ENCODE measurements at places on chromosomes 5 and 9.

DNA sequence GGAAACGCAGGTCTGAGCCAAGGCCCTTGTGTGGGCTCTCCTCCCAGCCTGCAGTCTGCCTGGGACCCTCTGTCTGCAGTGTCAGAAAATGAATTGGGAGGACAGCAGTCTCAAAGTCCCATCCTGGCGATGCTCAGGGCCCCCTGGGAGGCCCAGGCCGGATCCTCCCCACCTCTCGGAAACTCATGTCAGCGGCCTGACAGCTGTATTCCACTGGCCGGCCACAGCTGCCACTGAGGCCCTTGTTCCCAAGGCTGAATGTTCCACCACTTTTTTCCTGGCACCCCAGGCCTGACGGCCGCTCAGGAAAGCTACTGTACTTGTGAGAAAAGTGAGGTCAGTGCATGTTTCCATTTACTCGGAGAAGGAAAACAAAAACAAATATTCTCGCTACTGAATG is 180.0 kb downstream of the FGF18 start:
- DNase-seq: no peak

DNA sequence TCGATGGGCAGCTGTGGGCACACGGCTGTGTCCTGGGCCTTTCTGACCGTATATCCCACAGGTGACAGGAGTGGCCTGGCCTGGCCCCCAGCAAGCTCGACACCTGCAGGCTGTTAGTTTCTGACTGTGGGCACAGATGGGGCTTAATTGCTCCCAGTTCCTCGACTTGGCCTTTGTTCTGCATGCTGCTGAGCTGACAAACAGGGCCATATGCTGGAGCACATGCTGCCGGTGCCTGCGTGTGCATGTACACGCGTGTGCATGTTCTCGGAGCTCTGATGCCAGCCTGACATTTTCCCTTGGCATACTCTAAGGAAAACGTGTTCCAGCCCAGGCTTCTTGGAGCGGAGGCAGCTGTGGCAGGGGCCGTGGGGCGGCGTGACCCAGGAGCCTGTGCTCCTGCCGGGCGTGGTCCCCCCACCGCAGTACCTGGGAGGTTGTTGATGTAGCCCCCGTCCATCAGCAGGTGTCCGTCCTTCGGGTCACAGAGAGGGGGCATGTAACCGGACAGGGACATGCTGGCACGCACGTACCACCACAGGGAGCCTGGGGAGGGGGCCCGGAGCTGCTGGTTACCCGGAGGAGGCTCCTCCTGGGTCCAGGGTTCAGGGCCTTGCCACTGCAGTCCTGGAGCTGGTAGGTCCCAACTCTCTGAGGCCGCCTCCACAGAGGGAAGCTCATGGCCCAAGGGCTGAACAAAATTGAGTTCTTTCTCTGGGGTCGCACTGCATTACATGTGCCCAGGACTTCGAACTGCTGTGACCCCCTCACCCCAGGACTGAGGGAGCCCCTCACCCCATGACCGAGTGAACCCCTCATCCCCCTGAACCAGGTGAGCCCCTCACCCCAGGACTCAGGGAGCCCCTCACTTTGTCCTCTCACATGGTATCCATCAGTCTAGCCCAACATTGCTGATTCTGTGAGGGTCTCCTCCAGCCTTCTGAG is 4.1 kb upstream of the NSMF start:
- no peak for DNase-seq

DNA sequence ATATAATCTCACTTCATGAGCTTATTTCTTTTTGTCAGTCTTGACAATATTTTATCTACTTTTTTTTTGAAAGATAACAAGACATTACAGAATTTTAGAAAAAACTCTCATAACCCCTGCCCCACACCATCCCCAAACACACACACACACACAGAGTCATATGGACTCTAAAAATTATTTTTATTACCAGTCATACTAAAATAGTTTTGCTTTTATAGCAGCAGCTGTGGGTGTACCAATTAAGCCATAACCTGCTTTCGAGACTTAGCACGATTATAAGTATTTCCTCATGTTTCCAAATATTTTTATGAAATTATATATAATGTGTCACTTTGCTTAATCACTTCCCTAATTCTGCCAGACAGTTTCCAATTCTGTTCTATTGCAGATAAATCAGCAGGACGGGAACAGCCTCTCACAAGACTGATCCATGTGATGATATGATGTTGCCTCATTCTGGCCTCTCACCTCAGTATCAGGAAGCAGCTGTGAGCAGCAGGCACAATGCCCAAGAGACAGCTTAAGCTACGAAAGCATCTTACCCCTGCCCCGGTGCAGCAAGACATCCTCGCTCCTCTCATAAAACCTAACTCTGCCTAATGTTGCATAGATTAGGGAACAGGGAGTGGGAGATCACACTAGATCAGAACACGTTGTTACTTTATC is 7.0 kb downstream of the PDCL start:
- DNase-seq: no peak

DNA sequence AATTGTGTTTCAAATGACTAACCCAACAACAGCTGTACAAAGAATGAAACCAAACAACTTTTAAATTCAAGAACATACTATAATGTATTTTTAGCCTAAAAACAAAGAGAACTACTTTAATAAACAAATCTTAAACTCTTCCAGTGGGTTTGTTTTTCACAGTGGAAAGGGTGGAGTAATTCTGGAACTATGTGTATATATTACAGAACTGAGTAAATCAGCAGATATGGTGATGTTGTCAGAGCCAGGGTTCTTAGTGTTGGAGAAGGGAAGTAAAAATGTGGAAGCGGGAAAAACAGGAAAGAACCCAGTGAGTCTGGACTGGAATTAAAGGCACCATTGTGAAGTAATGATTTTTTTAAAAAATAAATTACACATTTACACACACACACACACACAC is 144.9 kb downstream of the CDK5RAP2 start:
- no peak for DNase-seq

DNA sequence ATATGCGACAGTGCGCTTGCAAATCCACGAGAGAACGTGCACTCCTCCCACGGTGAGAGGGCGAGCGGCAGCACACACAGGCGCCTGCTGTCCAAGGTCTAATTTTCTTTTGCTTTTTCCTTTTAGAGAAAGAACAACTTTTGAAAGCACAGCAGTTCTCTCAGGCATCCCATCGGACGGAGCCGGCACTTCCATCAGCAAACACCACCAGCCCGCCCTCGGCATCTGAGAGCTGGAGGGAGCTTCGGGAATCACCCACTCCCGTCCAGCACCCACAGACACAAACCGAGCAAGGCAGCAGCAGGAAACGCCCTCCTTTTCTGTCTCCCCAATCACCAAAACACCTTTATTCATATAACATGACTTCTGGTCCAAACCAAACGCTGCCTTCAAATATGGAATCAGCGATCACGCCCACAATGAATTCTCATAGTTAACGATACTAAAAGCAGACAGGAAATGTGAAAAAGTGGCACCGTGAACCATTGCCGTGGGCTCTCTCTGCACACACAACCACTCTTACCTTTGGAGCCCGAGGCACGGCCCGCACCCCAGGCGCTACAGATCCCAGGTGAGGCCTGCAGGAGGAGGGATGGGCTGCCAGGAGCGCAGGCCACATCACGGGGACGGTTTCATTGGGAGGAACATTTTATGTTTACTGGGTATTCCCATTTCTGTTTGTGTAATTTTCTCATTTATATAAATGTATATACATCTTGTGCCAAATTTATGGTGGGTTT is 14.2 kb downstream of the LPCAT1 start:
- no peak for DNase-seq

DNA sequence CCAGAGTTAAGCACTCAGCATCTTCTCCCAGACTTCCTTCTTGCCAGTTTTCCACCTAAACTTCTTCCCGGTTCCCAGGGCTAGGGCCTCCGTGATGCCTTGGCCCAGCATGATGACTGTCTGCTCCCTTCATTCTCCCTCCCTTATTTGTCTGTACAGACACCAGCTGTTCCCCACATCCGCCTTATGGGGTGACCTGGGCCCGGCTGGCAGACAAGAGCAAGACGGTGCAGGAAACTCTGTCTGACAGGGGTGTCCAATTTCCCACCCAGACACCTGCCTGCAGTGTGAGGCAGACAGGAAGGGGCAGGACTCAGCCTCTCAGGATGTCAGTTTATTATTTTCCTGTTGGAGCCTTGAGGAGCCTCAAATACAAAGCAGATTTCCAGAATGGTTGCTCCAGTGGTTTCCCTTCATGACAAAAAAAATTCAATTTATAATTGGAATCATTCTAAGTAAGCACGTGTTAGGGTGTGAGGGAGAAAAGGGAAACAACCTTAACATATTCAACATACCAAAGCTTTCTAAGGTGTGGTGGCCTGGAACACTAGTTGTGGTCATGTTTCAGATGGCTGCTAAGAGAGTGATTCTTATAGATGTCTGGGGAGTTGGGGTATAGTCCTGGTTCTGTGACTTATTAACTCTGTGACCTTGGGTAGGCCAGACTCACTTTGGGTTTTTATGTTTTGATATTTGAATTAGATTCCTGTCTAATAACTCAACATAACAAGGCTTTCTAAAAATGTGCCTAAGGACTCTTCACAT is 234.5 kb downstream of the PAPPA start:
- no peak for DNase-seq

DNA sequence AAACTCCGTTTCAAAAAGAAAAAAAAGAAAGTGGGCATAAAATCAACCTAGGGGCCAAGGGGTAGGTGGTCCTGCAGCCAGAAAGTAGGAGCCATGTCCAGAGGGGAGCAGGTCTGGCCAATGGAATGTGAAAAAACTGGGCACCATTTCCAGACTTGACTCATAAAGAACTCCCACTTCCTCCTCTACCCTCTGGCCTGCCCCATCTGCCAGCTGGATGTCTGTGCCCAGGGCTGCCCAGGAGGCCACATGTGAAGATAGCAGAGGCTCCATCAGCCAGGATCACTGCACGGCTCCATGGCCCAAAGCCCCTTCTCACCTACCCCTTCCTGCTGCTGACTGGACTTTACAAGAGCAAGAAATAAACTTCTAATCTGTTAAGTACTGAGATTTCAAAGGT is 42.1 kb upstream of the EEIG1 start:
- no peak for DNase-seq

GRCh38 chr5:122756264-122756911 is 18.5 kb upstream of the SNX2 start:
- peak; percentile 73 for DNase-seq

- peak; percentile 72 for DNase-seq
Measured at GRCh38 chr5:57082441-57083067, 91.3 kb upstream of the GPBP1 start.

DNA sequence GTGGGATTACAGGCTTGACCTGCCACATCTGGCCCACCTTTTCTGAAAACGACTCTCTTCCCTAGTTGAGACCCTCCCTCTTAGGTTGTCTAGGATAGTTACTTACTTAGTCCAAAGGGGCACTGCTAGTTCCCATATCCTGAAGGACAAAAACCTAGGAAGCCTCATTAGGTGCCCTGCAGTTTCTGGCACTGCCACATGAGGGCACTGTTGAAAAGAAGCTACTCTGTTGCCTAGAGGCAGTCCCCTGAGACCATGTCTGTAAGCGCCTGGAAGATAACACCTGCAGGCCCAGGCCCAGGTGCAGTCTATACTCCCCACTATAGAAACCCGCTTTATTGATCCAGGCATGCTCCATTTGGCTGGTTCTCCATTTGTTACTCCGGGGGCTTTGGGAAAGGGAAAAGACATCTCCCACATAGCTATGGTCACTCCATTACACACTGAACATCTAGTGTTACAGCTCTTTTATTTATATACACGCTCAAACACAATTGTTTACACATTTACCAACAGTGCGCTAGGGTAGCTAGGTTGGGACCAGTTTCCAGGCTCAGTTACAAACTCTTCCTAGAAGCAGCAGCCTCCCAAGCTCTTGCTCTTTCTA is 73.4 kb upstream of the PPARGC1B start:
- peak; percentile 59 for DNase-seq

- no peak for DNase-seq
Measured at GRCh38 chr9:14813336-14814248, 91.1 kb upstream of the CER1 start.

- no peak for DNase-seq
Measured at GRCh38 chr5:143176048-143176447, 227.4 kb downstream of the NR3C1 start.

- peak; percentile 7 for DNase-seq
Measured at GRCh38 chr9:86783884-86784283, 163.4 kb downstream of the GAS1 start.

DNA sequence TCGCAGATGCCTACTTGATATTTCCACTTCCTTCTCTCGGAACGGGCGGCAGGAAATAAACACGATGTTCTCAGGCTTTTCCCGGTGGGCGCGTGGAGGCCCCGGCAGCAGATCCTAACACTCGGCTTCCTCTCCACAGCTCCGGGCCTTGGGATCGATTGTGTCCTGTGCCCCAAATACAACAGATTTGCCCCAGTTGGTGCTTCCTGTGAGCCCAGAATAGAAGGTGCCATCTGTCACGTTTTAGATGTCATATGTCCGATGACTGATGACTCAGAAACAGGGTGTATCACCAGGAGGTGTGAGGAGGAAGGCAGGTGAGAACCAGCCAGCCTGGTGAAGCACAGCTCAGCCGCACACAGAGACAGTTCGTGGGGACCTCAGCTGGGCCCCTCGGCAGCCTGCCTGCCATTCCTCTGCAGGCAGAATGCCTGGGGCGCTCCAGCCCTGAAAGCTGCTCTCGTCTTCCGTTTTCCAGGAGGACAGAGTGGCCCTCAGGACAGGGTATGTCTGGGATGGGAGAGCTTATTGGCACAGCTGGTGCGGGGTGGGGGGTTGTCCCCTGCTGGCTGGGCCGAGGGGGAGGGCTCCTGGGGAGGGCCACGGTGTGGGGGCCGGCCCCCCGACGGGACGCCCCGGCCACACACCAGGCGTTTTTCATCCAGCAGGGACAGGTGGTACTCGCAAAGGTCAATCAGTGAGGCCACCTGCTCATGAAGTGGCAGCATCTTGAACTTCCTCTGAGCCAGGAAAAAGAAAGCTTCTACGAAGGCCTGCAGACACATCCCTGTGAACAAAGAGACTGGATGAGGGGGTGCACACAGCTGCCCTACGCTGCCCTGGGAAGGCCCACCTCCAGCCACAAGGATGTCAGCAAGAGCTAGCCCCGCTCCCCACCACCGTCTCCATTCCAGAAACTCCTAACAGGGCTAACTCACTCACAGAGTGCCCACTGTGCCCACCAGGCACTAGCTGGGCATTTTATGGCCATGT is 171.0 kb downstream of the DAB2IP start:
- DNase-seq: no peak

- DNase-seq: no peak
Measured at GRCh38 chr5:63726496-63726895, 235.7 kb downstream of the HTR1A start.

GRCh38 chr9:108053555-108054061 is 564.0 kb upstream of the KLF4 start:
- no peak for DNase-seq

DNA sequence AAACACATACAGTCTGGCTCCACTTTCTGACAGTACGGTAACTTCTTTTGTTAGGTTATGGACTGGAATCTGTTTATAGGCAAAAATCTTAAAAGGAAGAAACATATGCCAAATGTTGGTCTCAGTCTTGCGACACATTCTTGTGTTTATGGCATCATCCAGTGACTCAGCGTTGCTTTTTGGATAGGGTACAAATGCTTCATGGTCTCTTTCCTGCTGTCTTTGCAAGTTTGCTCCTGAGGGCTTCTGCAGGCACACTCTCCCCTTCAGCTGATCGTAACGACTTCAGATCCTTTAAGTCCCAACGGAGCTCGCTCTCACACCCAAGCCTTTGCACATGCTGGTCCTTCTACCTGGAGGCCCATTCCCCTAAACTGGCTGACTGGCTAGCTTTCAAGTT is 23.6 kb upstream of the TNFSF8 start:
- no peak for DNase-seq

Measured in SK-MEL-5 (cell line).